ENCODE measurements at places on chromosomes 11 and 22.

DNA sequence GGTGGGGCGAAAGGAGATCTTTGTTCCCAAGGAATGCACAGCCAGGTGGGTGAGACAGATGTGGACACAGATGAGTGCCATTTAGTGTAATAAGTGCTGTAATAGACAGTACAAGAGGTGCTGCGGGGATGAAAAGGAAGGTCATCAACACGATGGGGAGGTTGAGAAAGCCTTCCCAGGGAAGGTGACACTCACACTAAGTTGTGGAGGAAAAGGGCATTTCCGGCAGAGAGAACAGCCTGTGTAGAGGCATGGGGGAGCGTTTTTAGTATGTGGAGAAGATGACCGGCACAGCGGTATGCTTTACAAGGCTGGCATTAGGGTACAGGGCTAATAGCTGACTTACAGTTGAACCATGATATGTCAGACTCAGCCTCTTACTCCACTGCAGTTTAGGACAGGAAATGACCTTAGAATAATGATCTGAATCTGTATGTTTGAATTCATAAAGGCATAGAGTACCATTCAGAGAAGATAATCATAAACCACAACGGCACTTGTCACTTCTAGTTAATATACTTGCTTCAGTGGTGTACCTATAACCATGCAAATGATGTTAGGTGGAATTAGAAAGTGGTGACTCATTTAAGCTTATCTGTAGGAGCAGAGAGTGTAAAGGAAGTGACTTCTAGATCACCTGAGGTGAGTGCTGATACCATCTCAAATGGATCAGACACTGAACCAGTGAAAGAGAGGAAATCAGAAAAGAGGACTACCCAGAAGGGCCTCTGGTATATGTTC, 60.6 kb downstream of the FAM83F start:
- peak; percentile 41 for DNase-seq

DNA sequence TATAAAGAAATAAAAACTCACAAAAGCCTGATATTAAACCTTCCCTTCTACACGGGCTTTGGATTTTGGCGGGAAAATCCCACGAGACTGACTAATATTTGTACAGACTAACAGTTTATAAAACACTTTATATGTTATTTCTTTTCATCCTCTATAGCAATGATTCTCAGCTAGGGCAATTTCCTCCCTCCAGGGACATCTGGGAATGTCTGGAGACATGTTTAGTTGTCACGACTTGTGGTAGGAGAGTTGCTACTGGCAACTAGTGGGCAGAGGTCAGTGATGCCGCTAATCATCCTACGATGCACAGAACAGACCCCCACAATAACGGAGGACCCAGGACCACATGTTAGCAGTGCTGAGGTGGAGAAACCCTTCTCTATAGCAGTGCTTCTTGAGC, 304.8 kb upstream of the PITPNB start:
- DNase-seq, result no peak

DNA sequence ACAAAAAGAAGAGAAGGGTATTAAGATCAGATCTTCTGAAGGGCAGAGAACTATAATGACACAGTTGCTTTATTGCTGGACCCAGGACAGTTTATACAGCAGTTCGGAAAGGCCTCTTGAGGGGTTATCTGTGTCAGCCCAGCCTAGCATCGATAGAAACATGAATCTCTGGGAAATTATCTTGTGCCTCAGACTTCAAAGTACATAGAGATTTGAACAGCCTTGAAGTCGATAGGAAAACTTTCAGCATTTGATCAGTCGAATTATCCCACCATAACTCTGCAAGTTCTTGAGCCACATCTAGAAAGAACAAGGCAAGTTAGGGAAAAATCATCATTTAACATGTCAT, 2.5 kb upstream of the LMO2 start:
- no peak for DNase-seq

DNA sequence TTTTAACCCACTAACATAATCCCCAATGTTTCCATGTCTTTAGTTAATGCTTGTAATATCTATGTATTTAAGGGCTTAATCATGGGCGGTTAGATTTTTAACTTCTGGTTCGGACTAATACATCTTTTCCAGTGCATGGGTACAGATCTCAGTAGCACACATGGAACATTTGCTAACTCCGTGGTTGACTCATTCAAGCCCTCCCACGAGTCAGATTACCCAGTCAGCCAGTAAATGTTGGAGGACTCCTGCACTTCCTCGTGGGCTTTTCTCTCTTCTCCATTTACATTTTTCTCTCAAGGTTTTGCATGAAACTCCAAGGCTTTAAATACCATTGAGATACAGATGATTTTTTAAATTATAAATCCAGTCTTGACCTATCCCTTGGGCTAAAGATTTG, 313.9 kb downstream of the ST3GAL4 start:
- no peak for DNase-seq

- DNase-seq, result no peak
Measured at GRCh38 chr11:14705067-14705466, 61.5 kb downstream of the PDE3B start.

DNA sequence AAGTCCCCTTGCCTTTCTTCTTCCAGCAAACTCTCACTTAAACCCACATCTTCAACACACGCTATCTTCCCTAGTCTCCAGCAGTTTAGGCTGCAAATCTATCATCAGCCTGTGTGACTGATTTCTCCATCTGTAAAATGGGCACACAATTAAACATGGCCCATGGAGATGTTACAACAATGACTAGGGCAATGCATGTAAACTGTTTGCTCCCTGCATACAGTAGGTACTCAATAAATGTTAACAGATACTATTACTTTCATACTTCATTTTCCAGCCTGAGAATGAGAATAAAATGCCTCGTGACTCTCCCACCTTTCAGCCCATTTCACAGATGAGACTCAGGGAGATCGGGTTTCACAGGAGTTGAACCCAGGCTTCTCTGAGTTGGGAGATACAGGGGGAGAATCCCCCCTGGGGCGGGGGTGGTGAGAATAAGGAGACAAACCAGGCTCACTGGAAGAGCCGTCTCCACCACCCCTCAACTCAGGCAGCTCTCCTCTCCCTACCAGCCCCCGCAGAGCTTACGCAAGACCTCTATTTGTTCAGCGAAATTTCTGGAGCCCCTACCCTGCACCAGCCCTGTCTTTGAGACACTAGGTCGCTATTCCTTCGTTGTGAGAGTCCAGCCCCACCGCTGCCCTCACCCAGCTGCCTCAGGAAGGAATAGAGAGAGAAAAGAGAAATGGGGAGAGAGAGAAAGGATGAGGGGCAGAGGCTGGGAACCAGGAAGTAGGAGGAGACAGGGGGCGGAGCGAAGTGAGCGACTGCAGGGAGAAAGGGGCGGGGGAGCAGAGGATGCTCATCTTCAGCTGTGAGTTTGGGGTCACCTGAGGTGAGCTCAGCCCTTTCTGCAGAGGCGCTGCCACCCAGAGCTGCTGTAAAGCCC, 42.1 kb upstream of the KLHL35 start:
- peak; percentile 67 for DNase-seq

DNA sequence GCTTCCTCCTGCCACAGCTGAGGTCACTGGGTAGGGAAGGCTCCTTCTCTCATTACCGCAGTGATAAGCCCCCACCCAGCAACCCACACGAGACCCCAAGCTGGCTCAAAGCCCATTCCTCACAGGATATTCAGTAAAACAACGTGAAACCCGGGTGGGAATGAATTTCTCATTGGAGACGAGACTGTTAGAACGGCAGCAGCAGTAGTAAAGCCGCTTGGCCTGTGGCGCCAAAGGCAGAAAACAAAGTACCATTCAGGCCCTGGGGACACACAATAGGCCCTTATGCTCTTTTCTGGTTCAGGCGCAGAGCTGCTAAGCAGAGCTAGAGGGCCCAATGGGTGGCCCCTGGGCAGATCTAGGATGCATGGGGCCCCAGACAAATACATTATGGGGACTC, 45.3 kb downstream of the PC start:
- no peak for DNase-seq

GRCh38 chr11:8389029-8389996, 125.6 kb upstream of the LMO1 start:
- no peak for DNase-seq

- DNase-seq, result no peak
Measured at GRCh38 chr11:79705648-79706047, 264.8 kb upstream of the TENM4 start.

GRCh38 chr11:44143987-44144909, 48.8 kb downstream of the EXT2 start:
- no peak for DNase-seq

- DNase-seq, result peak; percentile 82
Measured at GRCh38 chr11:69183613-69184012, 27.9 kb downstream of the SMIM38 start.

DNA sequence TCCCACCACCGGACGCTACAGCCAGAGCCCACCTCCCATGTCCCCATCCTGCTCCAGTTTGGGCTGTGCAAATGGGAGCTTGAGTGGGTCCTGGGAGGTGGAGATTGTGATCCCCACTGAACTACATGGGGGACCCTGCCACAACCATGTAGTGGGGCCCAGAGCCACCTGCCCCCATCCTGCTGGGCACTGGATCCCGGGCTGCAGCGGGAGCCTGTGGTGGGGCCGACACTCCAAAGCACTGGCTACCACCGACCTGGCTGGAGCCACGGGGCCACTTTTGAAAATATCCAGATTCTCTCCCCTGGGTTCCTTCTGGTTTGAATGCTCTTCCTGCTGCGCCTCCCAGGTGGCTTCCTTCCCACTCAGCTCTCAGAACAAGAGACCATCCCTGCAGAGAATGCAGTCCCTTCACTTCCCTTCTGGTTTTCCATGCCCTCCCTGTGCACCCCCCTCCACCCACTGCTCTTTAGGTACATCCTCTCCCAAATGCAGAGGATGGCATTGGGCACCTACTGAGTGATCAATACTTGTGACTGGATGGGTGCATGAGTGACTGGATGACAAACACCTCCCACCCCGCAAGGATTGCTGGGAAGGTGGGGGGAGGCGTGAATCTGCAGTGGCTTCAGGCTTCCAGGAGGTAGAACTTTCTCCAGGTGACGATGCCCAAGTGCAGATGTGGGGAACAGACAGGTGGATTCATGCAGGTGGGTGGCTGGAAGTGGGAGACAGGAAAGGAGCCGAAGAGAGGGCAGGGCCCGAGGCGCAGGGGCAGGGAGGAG, 846 bp upstream of the UNC93B1 start:
- no peak for DNase-seq

- DNase-seq, result no peak
Measured at GRCh38 chr11:17411418-17411817, 23.0 kb upstream of the KCNJ11 start.

DNA sequence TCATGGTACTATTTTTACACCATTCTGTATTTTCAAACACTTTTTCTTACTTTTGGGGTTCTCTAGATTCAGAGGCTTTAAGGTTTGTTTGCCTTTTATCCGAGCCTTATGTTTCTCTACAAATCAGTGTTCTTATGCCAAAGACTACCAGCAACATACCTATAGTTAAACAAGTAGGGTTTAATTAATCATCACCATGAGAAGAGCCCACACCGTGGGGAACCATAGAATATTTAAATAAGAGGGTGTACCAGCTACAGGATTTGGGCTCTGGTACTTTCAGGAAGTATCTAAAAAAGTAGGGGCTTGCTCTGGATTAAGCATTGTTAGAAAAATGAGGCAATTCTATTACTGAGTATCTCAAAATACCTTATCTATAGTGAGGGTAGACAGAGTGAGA, 25.7 kb downstream of the TMEM225 start:
- DNase-seq, result no peak

DNA sequence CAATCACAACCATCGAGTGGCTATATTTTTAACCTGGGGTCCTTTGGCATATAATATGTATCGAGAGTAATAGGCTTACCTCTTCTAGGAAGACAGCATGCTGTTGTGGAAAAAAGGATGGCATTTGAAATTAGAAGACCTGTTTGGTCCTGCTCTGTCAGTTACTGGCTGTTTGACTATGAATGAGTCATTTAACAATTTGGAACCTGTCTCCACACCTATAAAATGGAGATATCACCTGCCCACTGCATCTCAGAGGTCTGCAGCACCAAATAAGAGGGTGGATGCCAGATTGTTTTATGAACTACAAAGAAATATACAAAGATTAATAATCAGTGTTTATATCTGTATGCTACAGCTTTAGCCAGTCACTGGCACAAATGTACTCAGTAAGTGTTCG, 60.8 kb downstream of the SLC25A17 start:
- no peak for DNase-seq

- no peak for DNase-seq
Measured at GRCh38 chr22:27370987-27371386, 430.6 kb downstream of the MN1 start.

DNA sequence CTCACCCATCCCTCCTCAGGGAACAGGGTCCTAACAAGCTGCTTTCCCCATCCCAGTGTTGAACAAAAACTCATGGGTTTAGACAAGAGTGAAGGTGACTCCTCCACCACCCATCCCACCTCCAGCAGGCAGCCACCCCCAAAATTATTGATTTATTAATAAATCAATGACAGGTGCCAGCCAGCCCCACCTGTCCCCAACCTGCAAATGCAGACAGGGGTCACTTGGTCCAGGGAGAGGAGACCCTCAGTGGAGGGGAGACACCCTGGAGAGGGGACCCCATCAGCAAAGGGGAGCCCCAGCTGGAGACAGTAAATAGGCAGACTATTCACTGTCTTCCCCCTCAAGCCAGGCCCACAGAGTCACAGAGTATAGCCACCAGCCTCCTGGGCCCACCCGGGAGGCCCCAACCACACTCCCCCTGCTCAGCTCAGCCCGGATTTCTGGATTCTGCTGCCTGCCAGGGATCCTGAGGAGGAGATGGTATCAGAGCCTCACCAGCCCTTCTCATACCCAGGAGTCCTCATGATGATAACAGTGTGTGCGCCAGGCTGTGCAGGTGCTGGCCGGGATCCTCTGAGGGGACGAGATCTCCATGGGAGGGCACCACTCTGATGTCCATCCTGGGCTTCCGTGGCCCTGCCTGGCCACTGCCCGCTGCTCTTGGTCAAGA, 8.8 kb upstream of the CD81 start:
- DNase-seq, result no peak

DNA sequence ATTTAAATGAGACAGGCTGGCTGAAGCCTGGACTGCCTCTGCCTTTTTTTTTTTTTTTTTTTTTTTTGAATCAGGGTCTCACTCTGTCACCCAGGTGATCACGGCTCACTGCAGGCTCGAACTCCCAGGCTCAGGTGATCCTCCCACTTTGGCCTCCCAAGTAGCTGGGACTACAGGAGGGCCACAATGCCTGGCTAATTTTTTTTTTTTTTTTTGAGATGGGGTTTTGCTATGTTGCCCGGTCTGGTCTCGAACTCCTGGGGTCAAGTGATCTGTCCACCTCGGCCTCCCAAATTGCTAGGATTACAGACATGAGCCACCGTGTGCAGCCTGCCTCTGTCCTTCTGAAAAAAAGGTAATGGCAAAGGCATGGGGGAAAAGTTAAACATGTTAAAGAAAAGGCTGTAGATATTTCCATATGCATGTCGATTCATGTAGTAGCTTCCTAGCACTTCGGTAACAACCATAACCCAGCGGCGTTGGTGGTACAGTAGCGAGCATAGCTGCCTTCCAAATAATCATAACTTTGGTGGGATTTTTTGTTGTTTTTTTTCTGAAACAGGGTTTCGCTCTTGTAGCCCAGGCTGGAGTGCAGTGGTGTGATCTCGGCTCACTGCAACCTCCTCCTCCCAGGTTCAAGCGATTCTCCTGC, 48.8 kb downstream of the MCHR1 start:
- DNase-seq, result no peak

- DNase-seq, result no peak
Measured at GRCh38 chr11:134170177-134170918, 53.4 kb downstream of the NCAPD3 start.

- peak; percentile 59 for DNase-seq
Measured at GRCh38 chr22:40196628-40197360, 19.1 kb downstream of the TNRC6B start.

- DNase-seq, result peak; percentile 74
Measured at GRCh38 chr22:24421428-24421931, 5.9 kb upstream of the ADORA2A start.

- no peak for DNase-seq
Measured at GRCh38 chr11:69078930-69079605, 30.3 kb downstream of the TPCN2 start.

GRCh38 chr11:102323542-102324251, 6.4 kb downstream of the BIRC3 start:
- DNase-seq, result no peak
